Stimulated activated CD4-positive, alpha-beta T cell treated with anti-CD3 and anti-CD28 coated beads, Interleukin-4, amount 100 ng/mL, for 24 hours (primary cell): ENCODE measurements at places on chromosomes 3 and 15.

DNA sequence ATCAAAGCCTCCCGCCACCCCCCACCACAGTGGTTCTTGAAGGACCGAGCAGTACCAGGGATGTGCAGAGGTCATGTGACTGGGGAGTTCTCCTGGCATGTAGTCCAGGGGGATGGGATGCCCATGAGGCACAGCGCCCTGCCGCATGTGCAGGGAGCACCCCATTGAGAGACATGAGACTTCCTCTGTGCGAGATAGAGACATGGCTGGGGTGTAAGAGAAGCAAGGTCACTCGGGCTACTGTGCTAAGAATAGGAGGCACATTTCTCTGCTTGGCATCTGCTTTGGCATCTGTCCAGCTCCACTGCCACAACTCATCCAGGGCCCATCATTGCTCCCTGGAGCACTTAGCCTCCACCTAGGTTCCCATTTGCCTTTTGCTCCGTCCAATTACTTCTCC lies 2.4 kb upstream of the CYP1A1 start:
- DNase-seq = no peak

DNA sequence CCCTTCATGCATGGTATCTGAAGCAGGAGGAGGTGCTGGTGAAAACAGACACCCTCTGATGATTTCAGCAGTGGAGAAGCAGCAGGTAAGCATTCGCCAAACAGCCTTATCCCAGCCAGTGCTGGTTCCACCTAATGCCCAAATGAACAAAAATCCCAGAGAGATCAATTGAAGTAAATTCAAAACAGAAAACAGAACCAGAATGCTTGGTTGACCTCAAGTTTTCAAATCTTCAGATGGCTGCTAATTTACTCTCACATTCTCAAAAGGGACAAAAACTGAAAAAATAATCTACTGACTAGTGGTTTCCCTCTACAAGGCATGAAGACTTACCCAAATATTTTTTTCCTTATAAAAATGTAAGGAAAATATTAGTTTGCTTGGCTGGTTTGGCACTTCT lies 87.0 kb upstream of the MYO5C start:
- DNase-seq = no peak

DNA sequence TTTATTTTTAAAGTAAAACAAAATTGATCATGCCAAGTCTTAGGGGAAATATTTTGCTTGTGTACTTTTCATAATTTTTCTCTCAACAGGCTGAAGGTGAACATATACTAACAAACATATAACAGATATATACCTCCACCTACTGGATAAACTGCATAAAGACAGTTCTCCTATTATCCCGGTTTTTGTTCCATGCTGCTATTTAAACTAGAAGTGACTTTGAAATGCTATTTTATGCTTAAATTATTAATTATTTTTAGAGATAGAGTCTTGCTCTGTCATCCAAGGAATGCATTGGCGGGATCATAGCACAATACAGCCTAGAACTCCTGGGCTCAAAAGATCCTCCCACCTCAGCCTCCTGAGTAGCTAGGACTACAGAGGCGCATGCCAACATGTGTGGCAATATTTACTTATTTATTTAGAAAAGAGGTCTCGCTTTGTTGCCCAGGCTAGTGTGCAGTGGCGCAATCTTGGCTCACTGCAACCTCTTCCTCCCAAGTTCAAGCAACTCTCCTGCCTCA lies 49.8 kb downstream of the ST3GAL6 start:
- DNase-seq = no peak

DNA sequence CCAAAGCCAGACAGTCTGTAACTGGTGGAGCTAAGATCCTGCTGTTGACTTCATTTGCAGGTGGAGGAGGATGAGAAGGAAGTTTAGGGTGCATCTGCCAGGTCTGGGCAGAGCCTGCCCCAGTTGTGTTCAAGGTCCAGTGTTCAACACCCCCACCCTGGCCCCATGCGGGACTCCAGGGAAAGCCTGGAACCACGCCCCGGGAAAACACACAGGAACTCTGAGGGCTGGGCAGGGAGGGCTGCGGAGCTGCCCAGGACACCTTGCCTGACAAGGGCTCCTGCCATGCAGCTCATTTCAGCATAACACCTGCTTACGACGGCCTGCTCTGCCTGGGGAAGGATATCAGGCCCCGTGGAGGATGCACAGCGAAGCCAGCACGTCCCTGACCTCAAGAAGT lies 286.3 kb downstream of the XXYLT1 start:
- no peak for DNase-seq

DNA sequence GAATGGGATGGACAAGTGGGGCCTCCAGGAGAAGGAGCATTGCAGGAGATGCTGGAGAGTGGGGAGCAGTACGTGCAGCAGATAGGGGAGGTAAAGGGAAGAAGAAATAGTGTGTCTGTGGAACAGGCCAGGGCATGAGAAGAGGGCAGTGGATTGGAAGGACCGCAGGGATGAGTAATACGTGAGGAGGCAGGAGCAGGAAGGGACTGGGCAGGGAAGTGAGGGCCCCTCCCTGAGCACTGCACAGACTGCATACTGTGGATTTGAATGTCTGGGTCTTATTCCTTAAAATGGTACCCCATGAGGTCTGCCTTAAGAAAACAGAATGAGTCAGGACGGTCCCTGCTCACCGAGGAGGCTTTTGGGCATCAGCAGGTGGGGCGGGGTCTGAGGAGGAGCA lies 210.0 kb upstream of the NDN start:
- no peak for DNase-seq

- peak; percentile 49 for DNase-seq
Measured at GRCh38 chr3:123642182-123642956, 57.5 kb upstream of the HACD2 start.

- DNase-seq = no peak
Measured at GRCh38 chr3:72797773-72798543, 50.3 kb downstream of the SHQ1 start.

GRCh38 chr3:195829897-195830254 lies 18.1 kb upstream of the MUC4 start:
- DNase-seq = no peak

DNA sequence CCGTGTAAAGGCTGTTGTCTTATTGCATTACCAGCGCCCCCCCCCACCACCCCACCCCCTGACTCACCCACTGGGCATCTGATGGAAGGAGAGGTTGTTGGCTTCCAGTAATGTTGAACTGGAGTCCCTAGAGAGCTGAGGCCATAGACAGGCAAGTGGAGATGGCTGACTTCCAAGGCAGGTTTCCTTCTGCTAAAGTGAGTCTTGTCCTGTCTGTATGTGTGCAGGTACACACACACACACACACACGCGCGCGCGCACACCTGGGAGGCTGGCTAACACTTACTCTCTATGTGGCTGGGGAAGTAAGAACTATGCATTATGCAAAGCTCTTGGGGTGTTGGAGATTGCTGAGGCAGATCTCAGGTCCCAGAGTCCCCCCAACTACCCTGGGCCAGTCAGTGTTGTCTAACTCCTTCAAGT lies 1.6 kb upstream of the KY start:
- DNase-seq = no peak

DNA sequence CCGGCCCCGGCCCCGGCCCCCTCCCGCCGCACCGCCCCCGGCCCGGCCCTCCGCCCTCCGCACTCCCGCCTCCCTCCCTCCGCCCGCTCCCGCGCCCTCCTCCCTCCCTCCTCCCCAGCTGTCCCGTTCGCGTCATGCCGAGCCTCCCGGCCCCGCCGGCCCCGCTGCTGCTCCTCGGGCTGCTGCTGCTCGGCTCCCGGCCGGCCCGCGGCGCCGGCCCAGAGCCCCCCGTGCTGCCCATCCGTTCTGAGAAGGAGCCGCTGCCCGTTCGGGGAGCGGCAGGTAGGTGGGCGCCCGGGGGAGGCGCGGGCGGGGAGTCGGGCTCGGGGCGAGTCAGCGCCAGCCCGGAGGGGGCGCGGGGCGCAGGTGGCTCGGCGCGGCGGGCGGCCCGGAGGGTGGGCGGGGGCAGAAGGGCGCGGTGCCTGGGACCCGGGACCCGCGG lies 352 bp downstream of the CHRD start:
- no peak for DNase-seq
